ELF-1 (cell line): ENCODE measurements at places on chromosomes 2 and 18.

DNA sequence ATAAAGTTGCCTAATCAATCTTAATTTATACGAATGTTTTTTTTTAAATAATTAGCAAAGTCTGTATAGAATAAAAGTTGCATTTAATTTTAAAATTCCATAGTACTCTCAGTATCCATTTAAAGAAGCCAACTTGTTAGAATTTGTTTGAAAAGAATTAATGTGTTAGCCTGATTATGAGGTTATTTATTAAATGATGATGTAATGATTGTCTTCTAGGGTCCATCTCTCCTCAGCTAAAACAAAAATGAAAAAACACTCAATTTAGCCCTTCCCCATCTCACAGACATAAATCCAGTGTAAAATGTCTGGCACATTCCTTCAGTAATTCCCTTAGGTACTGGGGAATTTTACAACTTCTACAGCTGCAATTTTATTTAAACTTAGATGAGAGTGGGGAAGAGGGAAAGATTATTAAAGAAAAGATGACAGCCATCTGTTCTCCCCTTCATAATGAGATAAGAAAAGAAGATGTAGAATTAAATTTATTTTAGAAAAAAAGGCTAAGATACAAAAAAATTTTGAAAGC is 68.6 kb downstream of the BARD1 start:
- no peak for DNase-seq

GRCh38 chr2:201402651-201403562 is 45.8 kb upstream of the FLACC1 start:
- no peak for DNase-seq

DNA sequence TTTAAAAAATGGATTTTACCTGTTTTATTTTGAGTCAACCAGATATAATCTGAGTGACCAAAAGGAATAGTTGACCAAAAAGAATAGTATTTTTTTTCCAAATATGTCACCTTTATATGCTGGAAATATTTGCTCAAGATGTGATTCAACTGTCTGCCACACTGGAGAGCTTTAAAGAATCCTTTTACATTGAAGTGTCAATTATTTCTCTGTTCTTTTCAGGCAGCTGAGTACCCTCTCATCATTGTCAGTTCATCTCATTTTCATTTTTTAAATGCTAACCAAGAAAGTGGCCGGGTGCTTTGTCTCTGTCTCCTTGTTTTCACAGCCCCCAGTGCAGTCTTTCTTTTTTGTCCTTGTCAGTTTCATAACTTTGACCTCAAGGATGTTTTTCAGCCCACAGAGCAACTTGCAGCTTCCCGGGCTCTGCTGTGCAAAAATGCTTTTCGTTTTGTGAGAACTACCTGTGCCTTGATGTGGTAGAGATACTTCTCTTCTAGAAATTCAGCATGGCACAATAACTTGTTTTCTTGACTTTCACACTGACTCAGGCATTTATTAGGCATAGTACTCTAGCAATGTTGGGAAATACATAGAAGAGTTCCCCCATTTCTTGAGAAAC is 23.4 kb upstream of the CERS6 start:
- no peak for DNase-seq

DNA sequence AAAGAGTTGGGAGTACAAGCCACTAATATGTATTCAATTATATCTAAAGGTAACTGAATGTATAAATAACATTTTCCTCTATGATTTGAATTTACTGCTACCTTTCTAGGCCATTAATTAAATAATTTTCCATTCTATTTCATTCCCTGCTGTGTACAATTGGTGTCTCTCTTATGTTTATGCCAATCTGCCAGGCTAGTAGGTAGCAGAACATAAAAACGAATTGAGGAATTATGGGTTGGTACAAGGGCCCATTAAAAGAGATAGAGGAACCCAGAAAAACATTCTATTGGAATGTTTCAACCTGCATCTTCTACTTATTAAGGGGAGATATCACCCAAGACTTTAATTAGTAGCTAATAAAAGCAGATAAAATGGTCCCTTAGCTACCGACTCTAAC is 32.2 kb downstream of the AKAIN1 start:
- no peak for DNase-seq

GRCh38 chr2:161134547-161135518 is 25.4 kb upstream of the TANK start:
- peak; percentile 91 for DNase-seq

GRCh38 chr2:101173707-101174295 is 22.6 kb upstream of the TBC1D8 start:
- DNase-seq: no peak

DNA sequence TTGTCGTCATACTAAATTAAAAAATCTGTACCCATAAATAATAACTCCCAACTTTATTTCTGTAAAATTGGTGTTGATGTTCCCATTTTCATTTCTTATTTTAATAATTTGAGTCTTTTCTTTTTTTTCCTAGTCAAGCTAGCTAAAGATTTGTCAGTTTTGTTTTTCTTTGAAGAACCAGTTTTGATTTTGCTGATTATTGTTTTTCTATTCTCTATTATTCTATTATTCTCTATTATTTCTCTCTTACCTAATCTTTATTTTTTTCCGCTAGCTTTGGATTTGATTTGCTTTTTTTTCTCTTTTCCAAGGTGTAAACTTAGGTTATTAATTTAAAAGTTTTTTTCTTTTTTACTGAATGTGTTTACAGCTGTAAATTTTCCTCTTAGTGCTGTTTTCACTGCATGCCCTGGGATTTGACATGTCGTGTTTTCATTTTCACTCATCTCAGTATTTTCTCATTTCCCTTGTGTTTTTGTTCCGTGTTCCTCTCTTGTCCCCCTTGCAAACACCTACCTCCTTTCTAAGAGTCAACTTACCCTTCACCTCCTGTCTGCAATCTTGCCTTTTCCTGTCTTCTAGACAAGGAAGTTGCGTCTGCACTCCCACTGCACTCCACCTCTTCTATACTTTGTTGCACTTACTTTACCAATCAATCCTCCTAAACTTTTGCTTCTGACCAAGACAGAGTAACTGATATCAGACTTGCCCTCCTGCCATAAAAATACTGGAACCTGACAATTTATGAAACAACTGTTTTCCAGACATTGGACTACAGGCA is 18.8 kb downstream of the PSMG2 start:
- no peak for DNase-seq

- no peak for DNase-seq
These were observed 3.8 kb downstream of the TTC39C start for GRCh38 chr18:24018299-24018886.

DNA sequence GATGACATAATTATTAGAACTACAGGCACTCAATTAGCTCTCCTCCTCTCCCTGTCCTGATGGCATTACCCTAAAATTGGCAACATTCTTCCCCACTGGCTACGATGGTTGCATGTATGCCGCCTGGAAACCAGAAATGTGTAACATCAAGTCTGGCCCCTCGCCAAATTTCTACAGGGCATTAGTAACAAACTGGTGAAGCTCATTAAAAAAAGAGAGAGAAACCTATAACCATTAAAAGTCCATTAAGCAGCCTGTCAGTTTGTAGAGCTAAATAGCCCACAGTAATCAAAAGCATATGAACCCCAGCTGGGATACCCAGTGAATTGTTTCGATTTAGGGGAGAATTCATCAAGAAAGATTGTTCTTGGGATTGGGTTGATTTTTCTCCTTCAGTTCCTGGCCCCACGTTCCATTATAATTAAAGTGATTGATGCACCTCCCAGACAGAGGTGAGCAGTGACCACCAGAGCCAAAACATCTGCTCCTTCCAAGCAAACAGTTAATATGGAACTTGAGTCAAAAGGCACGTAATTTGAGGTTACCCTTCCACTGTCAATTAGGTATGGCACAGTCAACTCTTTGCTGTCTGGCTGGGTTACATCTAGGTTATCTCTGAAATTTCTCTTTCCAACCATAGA is 208.6 kb downstream of the C1D start:
- DNase-seq: no peak

GRCh38 chr18:23300231-23300805 is 152.8 kb upstream of the RIOK3 start:
- no peak for DNase-seq

DNA sequence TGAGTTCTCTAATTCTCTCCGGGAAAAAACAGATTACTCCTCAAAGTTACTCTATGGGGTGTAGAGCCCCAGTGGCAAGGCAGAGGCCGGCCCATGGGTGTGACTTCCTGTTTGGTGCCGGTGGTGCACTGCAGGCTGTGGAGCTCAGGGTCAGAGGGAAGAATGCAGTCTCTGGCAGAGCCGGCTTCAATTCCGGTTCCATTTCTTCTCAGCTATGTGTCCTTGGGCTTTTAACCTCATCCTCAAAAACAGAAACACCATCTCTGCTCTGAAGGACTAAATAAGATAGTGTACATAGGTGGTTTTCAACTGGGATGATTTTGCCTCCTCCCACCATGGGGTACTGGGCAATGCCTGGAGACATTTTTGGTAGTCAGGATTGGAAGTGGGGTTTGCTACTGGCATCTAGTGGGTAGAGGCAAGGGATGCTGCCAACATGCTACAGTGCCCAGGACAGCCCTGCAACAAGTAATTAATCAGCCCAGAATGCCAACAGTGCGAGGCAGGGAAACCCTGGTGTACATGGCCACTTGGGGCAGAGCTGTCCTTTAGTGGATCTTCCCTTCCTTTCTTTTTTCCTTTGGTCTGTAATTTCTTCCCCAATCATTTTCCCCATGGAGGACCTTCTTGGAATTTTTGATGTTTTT is 81.2 kb downstream of the INSIG2 start:
- DNase-seq: no peak
